ENCODE measurements at places on chromosomes 1 and 21.

GRCh38 chr1:66311092-66311491, 222.9 kb upstream of the SGIP1 start:
- peak; percentile 34 for DNase-seq

DNA sequence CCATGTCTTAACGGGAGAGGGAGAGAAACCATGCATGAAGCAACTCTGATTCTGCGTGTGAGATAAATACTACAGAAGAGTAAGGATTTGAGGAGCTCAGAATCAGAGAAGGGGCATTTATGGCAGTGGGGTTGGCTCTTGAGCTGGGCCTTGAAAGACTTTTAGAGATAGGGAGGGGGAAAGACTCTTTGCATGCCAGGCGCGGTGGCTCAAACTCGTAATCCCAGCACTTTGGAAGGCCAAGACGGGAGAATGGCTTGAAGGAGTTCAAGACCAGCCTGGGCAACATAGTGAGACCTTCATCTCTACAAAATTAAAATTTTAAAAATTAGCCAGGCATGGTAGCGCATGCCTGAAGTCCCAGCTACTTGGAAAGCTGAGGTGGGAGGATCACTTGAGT, 672 bp downstream of the ARMH1 start:
- no peak for DNase-seq

GRCh38 chr1:51119331-51119730, 17.3 kb downstream of the C1orf185 start:
- DNase-seq = no peak

- DNase-seq = no peak
Measured at GRCh38 chr21:45361033-45361997, 43.6 kb upstream of the COL18A1 start.

DNA sequence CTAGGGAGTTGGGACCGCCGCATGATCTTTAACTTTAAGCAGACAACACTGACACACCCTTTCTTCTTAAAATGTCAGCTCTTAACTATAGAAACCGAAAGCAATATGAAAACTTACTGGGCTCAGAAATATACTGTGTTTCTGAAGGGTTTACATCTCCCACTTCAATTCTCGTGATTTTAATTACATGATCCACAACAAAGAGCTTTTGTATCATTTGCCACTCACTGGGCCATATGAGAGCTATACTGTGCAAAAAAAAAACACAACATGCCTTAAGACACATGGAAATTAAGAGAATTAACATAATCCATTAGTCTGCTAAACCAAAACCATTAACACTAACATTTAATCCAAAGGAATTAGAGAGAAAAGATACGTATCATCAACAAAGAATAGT, 35.0 kb upstream of the RAP1GAP start:
- no peak for DNase-seq

DNA sequence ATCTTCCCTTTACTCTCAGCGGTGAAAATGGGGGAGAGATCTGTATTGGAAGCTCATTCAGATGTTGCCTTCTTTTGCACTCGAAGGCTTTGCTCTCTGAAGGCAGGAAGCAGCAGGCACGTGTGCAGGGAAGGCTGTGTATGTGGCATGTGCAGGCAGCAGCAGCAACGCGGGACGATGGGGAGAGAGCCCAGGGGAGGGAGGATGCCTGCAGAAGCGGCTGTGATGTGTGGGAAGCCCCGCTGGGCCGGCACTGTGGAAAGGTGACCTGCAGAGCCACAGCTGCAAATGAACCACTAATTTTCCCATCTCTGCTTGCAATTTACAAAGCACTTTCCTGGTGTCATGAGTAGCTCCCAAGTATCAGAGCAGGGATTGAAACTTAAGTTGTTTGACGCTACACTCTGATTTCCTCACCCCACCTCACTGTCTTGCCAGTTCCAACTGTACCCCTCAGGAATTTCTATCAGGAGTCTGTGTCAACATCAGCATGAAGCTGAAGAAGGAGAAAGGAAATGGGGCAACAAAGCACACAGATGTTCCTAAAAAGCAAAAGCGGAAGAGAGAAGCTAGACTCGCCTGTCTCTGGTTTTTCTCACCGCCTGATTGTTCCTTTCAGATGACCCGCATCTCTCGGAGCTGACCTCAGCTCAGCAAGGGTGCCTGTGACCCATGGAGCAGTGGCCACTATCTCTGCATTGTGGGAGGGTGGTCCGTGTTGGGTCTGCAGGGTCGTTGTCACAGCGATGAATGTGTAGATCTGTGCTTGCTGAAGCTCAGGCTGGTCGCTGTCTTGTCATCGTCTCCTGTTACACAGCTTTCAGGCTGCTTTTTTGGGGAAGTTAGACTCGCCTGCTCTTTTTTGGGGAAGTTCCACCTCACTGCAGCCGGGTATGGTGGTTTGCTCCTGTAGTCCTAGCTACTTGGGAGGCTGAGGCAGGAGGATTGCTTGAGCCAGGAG, 156.1 kb downstream of the KIF26B start:
- DNase-seq = peak; percentile 61

DNA sequence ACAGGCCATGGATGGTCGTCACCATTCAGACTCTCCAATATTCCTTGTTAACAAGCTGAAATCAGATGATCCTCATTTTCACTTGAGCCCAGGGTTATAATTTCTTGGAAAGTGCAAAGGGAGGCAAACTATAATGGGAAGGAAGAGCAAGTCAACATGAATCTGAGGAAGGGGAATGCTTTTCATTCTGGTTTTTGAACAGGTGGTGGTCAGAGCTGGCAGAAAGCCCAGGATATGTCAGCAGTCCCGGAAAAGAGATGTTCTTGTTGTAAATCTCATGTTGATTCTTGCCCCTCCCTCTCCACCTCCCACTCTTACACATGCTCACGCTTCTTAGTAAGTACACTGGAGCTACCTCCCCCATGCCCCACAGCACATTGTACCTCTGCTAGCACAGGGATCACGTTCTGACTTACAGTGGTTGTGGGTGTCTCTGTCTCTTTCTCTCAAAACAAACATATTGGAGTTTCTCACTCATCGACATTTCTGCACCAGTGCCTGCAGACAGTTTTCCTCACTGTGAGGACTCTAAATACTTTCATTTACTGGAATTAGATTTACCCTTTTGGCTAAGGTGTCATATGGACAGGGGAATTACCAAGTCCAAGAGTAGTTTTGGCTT, 77.6 kb downstream of the XCL2 start:
- peak; percentile 79 for DNase-seq

- no peak for DNase-seq
Measured at GRCh38 chr1:39332828-39333227, 128.3 kb downstream of the MACF1 start.
